MCF 10A (cell line): ENCODE measurements at places on chromosomes 2 and 18. TPM values are rescaled to one million over a fixed set of nuclear protein-coding genes. Genes with fewer than 3 reads are reported as not detected.

Gene GORASP2
- total RNA-seq: 140 and 168 TPM in 2 replicates

Gene C2orf80
- not detected in 2 replicates for total RNA-seq

Gene SP140
- total RNA-seq: 0.61 TPM in 1 of 2 replicates, not detected in the other

Gene SIX2
- total RNA-seq: 0.96 and 1.2 TPM in 2 replicates

Gene GKN2
- not detected in 2 replicates for total RNA-seq

Gene ACP1
- total RNA-seq: 132 and 135 TPM in 2 replicates

Gene RFX8
- not detected in 2 replicates for total RNA-seq

Gene VWC2L
- total RNA-seq: not detected in 2 replicates

Gene BCL11A
- 4.3 and 5.3 TPM in 2 replicates for total RNA-seq

Gene GBX2
- not detected in 2 replicates for total RNA-seq

Gene ELOA2
- total RNA-seq: not detected in 2 replicates

Gene ADGRF3
- 0.17 TPM in 1 of 2 replicates, not detected in the other for total RNA-seq

Gene MFSD6
- total RNA-seq: 19.7 and 29.0 TPM in 2 replicates

Gene DIS3L2
- 32.6 and 47.4 TPM in 2 replicates for total RNA-seq

Gene VSNL1
- 1.3 and 2.4 TPM in 2 replicates for total RNA-seq

Gene RNF144A
- 0.21 and 0.47 TPM in 2 replicates for total RNA-seq

Gene TNFRSF11A
- 2.3 and 3.0 TPM in 2 replicates for total RNA-seq

Gene CAPN14
- total RNA-seq: not detected in 2 replicates
